NCI-H69 (cell line): ENCODE measurements at places on chromosomes 5 and 9.
A peak's percentile ranks its signal among the peaks of the same experiment; 100 is the strongest.

DNA sequence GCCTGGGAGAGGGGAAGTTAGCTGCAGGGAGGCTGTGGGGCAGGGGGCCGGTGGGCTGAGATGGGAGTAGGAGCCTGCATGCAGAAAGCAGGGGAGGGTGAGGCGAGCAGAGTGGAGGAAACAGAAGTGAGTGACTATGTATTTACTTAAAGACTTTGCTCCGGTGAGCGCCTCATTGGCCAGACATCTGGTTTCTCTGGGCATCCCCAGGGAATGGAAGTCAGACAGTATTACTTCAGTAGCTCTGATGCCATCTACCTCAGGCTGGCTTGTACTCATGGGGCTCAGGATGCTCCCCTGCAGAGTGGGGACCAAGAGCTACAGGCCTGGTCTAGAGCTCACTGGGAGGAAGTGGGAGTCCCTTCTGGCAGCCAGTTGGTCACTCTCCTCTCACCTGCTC lies 78.2 kb upstream of the ARAP3 start:
- DNase-seq = peak; percentile 59

- no peak for DNase-seq
These were observed 27.4 kb downstream of the PCDH1 start for GRCh38 chr5:141850786-141851185.

- DNase-seq = no peak
These were observed 165.8 kb upstream of the WWC1 start for GRCh38 chr5:168125445-168126199.

DNA sequence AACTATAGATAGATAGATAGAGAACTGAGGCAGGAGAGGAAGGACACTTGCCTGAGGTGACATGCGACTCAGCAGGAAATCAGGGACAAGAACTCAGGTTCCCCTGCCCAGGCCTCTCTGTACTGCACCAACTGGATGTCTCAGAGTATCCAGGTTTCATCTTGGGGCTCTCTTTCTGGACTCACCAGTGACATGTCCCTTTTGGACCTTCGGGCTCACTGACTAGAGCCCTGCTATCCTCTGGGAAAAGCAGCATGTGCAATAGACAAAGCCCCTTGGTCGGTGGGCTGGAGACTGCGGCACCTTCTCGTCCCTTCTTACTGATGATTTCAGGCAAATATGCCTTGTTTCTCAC lies 104.5 kb downstream of the RGS3 start:
- no peak for DNase-seq

DNA sequence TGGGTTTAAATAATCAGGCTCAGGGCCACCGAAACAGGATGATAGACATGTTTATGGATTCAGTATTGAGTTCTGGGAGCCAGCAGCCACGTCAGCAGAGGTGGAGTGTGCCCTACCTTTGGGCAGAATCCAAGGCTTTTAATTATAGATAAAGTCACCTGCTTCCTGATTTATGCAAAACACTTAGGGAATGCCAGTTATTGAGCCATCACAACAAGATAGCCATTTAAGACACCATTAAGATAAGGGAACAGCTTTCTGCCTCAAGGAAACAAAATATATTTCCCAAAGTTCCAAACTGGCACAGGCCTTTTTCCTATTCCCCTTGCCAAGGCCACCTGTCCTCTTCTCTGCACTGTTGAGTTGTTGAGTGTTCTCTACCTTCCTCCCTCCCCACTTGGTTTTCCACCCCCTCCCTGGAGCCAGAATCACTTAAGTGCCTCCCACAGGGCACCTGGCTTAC lies 2.4 kb downstream of the CCL28 start:
- DNase-seq = peak; percentile 75

- DNase-seq = no peak
These were observed 156.6 kb downstream of the SEMA6A start for GRCh38 chr5:116418016-116418415.

DNA sequence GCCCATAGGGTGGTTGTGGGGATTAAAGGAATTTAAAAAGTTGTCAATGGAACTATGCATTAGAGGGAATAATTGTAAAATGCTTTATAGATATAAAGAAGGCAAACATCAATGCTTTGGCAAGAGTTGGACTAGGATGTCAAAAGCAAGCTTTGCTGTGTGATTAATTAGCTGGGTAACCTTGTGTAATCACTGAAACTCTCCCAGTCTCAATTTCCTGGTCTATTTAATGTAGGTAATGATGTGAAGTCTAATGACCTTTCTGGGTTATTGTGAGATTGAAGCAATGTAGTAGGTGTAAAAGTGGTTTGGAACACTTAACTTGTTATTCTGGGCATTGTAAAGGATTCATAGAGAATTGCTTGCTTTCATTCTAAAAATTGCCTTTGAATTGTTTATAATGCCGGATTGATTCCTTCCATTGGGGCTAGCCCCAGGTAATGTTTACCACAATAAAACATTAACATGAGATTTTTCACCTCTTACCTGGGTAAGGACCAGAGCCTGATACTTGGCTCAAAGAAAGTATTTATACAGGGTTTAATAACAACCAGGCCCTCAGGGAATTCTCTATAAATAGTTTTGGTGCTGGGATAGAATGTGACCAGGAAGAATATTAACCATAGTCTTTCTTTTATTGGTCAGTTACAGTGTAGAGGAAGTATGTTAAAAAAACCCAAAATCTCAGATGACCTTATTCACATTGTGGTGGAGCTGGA lies 30.0 kb upstream of the CLINT1 start:
- peak; percentile 73 for DNase-seq

DNA sequence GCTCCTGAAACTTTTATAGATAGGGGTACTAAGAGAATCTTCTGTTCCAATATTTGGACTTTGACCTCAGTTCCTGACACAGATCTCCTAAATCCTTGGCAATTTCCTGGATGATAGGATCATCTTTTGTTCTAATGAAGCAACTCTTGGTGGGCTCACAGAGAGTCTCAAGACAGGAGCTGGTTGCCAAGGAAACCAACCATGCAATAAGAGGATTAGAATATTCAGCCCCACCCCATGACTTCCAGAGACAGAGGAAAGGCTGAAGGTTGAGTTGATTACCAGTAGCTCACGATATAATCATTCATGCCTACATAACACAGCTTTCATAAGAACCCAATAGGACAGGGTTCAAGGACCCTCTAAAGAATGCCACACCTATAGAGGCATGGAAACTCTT lies 2050.2 kb upstream of the CDH6 start:
- DNase-seq = peak; percentile 9

- DNase-seq = no peak
These were observed 88.5 kb upstream of the TRPM3 start for GRCh38 chr9:71209890-71210289.

DNA sequence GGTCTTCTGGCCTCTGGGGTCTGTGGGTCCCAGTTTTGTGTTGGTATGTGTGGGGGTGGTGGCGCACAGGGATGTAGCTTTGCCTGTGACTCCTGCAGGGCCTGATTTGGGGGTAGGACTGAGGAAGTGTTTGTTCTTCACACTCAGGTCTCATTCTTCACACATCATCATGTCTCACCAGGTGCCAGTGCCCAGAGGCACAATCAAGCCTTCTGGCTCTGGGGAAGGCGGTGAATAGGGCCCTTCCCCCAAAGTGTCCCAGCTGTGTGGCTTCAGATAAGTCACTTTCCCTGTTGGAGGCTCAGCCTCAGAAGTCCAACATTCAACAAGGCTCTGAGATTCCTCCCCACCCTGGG lies 5.1 kb downstream of the DBN1 start:
- peak; percentile 90 for DNase-seq

DNA sequence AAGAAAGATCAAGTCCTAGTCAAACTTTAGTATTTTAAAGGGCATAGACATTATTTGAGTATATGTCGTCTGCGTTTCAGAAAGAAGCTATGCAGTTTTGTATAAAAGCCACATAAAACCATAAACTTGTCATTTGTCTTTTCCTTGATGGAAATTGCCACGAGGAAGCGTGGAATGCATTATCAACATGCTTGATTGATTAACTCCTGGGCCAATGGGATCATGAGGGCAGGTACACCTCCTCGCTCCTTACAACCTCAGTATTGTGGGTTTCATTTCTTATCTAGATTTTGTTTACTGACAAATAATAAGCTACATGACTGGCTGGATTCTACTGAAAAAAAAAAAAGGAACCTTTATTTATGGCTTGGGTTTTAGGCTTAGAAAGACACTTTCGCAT lies 122.5 kb upstream of the RFX3 start:
- no peak for DNase-seq

DNA sequence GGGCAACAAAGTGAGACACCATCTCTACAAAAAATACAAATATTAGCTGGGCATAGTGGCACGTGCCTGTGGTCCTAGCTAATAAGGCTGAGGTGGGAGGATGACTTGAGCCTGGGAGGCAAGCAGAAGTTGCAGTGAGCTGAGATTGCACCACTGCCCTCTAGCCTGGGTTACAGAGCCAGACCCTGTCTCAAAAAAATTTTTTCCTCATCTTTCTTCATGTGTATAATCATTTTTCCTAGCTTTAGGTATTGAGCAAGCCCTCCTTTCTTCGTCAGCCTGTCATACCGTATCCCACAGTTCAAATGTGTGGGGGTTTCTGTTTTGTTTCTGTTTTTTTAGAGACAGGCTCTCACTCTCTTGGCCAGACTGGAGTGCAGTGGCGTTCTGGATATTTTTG lies 41.3 kb downstream of the EHMT1 start:
- no peak for DNase-seq

- no peak for DNase-seq
These were observed 239.6 kb upstream of the IRX1 start for GRCh38 chr5:3356016-3356415.

DNA sequence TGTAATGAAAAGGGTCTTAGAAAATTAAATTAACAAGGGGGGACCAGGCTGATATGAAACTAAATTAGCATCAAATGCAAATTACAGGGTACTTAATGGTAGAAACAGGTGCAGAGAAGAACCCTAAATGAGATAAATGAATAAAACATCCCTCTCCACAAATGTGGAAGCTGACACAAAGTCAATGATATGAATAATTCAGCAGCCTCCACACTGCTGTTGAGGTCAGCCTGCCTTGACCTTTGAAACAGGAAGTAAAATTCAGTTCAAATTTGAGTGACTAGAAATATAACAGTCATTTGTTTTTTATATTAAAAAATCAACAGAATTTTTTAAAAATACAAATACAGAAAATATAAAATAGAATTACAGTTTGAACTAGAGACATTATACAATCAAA lies 40.0 kb downstream of the EBF1 start:
- DNase-seq = peak; percentile 33

- peak; percentile 68 for DNase-seq
These were observed 131.3 kb upstream of the CCDC180 start for GRCh38 chr9:97176206-97176605.

GRCh38 chr5:75509956-75510355 lies 1.5 kb downstream of the CERT1 start:
- DNase-seq = peak; percentile 10

DNA sequence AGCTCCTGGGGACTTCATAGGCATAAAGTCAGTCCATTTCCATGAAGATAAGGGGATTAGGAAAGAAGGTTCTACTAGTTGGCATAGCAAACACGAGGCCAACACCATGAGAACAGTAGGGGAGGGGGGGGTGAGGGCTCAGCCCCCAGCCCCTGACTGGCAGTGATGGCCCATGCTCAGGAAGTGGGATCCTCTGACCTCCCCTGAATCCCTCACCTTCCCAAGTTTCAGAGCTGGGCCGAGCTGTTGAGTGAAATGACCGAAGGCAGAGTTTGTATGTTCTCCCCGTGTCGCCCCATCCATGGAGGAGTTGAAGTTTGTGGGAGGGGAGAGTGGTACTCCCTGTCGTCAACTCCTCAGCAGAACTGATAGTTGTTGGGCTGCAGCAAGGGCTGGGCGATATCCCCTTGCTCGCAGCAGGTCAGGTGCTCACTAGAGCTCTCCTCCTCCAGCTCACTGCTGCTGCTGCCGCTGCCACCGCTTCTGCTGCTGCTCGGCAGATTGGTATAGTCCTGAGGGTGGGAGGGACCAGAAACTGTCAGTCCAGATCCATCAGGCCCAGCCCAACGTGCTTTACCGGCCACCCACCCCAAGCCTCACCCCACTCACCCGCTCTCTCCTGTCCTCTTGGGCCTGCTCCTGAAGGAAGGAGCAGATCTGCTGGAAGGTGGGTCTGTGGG lies 32.5 kb downstream of the CSF1R start:
- no peak for DNase-seq

GRCh38 chr5:5018578-5018970 lies 121.6 kb upstream of the ADAMTS16 start:
- no peak for DNase-seq

GRCh38 chr9:137445930-137446431 lies 4.8 kb upstream of the ENTPD8 start:
- DNase-seq = peak; percentile 73

- DNase-seq = no peak
These were observed 154.4 kb downstream of the AUH start for GRCh38 chr9:91207397-91207728.

- no peak for DNase-seq
These were observed 135.0 kb downstream of the NMUR2 start for GRCh38 chr5:152270096-152270495.

GRCh38 chr9:120882935-120883607 lies 6.1 kb upstream of the PHF19 start:
- peak; percentile 87 for DNase-seq

DNA sequence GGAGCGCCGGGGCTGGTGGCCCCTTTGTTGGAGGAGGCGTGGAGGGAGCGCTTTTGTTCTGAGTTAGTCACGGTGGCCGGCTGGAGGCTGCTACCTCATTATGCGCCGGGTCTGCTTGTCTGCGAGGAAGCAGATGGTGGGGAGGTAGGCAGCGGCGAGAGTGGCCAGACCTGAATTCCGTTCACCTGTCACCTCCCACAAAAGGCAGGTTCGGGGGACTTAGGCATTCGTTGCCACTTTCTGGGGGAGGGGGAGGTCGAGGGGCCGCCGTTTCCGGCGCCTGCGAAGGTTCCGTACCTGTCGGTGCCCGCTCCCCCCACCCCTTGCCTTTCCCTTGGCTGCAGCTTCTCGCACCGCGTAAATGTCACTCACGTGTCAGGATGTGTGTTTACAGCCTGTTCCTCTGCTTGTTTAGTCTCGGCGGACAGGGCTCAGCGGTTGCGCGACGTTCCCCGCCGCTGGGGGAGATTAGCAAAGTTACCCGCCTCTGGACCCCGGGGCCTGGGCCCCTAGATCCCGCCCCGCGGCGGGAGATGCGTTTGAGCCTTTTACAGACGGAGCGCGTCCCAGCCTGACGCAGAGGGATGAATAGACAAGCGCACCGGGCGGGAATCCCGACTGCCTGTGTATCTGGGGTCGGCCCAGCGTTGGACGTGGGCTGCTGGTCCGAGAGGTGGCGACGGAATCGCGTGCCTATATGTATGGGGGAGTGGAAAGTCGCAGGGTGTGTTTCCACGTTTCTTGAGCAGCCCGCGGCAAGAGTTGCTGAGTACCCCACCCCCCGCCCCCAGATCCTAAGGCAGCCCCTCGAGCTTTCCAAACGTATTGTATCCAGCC lies 2.7 kb upstream of the LHX2 start:
- DNase-seq = peak; percentile 86

DNA sequence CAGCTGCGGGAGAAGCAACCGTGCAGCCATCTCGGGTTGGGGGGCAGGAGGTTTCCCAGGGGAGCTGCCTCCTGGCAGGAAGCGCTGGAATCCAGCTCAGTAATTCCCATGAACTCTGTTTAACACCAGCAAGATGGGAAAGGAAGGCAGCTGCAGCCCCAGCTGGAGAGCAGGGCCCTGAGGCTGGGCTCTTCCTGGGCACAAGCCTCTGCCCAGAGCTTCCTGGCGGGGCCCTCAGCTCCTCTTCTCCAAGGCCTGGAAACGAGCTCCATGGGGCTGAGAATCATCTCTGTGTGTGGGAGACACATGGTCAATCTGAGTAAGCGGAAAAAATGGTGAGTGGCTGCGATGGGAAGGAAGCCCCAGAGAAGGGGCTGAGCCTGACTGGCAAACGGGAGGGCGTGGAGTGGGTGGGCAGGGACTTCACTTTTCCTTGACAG lies 6.3 kb downstream of the MRPL36 start:
- peak; percentile 34 for DNase-seq
